Panc1 (cell line): ENCODE measurements at places on chromosomes 2 and 18.

GRCh38 chr2:20666304-20667150 lies at the start of gene GDF7:
Gene GDF7 (plus strand): TSS chr2:20667144. CDS start chr2:20667240, 96 bp downstream.
- DNase-seq, result no peak

DNA sequence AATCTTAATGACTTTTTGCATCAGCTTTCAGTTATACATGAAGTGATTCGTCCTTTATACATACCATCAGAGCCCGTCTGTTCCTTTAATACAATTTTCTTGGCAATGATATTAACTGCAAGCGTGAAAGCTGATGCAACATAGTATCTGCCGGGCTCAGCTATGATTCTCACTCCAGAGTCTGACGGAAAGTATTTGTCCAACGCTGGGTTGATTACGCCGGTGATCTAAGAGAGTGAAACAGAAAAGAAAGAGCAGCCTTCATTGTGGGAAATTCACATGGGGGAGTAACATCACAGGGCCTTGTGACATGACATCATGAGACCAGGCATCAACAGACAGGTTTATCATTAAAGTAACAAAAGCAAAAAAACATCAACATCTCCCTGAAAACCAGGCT lies 6.2 kb downstream of the ODC1 start:
- DNase-seq, result no peak

- no peak for DNase-seq
These were observed 204.4 kb upstream of the RASGRP3 start for GRCh38 chr2:33272001-33272400.

DNA sequence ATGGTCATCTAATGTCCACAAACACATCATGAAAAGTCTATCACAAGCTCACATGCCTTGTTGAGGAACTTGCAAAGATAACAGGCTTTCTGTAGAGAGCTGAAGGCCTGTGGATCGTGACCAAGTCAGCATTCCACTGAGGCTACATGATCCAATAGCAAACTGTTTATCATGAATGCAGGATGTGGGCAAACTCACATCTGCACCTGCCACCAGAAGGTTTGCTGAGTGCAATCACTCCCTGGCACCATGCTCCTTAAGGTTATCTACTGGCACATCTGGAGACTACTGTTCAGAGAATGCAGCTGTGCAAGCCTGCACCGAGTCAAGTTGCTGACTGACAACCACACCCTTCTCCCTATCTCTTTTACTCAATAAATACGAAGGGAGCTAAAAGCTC lies 67.3 kb upstream of the ACAA2 start:
- DNase-seq, result no peak

DNA sequence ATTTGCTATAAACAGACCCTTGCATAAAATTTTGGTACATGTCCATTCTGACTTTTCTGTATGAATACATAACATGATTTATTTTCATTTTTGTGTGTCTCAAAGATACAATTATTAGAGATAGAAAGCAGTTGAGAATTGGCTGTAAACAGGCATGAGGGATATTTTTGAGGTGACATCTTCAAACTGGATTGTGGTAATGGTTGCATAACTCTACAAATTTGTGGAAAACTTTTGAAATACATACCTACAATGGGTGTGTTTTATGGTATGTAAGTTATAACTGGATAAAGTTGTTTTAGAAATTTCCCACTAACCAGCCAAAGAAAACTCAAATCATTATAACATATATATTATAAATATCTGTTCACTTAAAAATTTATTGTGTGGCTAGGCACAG lies 39.6 kb downstream of the GREB1L start:
- no peak for DNase-seq

- DNase-seq, result no peak
These were observed 826.8 kb downstream of the TRIB2 start for GRCh38 chr2:13543550-13543949.

- no peak for DNase-seq
These were observed 98.1 kb downstream of the PARD3B start for GRCh38 chr2:204643326-204643725.

DNA sequence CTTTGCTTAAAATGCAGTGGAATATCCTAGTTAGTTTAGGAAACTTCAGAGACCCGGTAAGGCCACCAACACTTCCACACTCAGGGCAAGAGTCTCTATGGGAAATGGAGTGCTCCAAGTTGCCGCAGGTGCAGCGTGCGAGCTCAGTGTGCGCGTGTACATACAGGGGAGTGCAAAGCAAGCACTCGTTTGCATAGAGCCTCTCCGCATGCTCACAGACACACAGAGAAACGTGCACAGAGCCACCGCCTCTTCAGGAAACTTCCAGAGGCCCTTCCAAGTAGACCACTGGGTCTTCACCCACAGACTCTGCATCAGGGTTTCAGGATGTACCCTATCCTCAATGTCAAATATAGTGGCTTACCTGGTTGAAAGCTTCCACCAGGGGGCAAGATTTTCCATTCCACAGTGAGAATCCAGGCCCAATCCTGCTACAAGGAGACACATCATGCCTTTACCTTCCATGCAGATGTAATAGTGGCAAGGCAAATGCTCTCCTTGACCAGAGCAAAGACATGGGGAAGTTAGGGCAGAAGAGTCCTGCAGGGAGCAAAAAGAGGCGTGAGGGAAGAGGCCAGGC lies 513.0 kb upstream of the MYT1L start:
- DNase-seq, result no peak
